ENCODE measurements at places on chromosomes 16 and 17.

- no peak for DNase-seq
Measured at GRCh38 chr17:77308861-77309726, 168.3 kb downstream of the SEC14L1 start.

DNA sequence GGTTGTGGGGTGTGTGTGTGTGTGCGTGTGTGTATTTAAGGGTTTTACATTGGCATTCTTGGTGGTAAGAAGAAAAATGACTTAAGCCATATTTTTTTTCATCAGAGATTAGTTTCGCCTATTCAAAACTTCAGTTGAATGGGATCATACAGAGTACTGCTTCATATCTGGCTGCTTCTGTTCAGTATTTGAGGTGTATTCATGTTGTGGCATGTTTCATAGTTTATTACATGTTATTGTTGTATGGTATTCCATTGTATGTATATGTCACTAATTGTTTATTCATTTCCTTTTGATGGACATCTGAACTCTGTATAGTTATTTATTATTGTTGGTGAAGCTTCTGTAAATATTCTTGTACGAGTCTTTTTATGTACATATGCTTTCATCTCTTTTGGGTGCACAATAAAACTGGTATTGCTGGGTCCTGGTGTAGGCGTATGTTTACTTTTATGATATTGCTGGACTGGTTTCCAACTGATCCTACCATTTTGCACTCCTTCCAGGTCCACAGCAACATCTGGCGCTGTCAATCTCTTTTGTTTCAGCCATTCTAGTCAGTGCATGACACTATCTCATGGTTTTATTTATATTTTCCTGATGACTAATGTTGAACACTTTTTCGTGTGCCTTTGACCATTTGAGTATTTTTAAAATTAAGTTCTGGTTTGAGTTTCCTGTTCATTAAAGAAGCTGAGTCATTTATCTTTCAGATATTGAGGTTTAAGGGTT lies 77.4 kb upstream of the MAF start:
- peak; percentile 6 for DNase-seq

- no peak for DNase-seq
Measured at GRCh38 chr16:31476303-31477219, 4.6 kb downstream of the TGFB1I1 start.

GRCh38 chr16:22337849-22338635 lies 36.4 kb downstream of the CDR2 start:
- no peak for DNase-seq

- DNase-seq, result no peak
Measured at GRCh38 chr16:50834701-50835100, 92.8 kb downstream of the CYLD start.

DNA sequence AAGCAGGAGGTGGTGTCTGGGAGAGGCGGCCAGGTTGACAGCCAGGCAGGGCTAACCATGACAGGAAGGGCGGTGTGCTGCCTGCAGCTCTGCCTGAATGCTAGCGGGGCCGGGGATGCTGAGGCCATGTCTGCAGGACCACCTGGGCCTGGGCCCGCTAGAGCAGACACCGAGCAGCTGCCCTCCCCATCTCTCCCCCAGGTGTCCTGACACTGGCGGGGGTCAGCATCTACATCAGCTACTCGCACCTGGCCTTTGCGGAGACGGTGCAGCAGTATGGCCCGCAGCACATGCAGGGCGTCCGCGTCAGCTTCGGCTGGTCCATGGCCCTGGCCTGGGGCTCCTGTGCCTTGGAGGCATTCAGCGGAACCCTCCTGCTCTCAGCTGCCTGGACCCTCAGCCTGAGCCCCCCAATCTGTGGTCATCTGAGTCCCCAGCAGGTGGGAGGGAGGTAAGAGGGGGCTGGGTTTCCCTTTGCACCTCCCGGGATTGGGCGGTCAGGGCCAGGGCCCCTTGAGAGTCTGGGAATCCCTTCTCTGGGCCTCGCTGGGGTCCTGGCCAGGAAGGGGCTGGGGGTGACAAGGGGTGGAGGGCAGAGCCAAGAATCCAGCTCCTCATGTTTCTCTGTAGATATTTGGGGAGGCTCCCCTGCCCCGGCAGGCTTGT lies 7.5 kb downstream of the TMEM235 start:
- no peak for DNase-seq

GRCh38 chr16:24815021-24815420 lies 30.7 kb upstream of the SLC5A11 start:
- no peak for DNase-seq

DNA sequence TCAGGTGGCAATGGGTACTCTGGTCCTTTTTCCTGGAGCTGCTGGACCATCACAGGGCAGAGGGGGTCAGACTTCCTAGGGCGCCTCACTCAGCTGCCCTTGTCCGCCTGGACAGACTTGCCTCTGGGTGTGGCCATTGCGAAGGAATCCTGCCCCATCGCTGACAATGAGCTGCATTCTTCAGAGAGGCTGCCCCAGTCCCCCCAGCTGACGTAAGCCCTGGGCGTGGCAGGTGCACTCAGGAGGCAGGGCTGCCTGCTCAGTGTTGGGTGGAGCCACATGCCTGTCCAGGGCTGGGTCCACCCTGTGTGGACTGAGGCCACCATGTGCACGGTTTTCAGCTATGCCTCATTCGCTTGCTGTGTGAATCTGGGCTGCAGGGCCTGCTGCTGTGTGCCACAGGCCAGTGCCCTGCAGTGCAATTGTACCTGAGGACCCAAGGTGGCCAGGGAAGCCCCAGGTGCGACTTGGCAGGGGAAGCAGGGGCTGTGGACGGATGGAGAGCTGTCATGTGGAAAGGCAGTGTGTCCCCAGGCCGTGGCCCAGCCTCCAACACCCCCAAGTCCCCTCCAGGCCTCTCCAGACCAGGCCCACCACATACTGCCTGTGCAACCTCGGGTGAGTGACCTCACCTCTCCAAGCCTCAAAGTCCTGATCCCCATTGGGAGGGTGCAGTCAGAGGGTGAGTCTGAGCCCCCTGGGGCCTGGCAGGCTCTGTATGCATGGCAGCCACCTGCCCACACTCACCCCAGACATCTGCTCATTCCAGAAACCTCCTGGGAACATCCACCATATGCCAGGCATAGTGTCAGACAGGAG lies 14.0 kb upstream of the MPRIP start:
- DNase-seq, result peak; percentile 17

GRCh38 chr17:74493331-74493833 lies 26.9 kb downstream of the CD300A start:
- DNase-seq, result peak; percentile 28

- no peak for DNase-seq
Measured at GRCh38 chr17:2247005-2247404, 56.6 kb downstream of the SMG6 start.

GRCh38 chr17:73902416-73903181 lies 258.4 kb upstream of the SDK2 start:
- no peak for DNase-seq

GRCh38 chr16:63239065-63239570 lies 1202.9 kb upstream of the CDH8 start:
- DNase-seq, result no peak

DNA sequence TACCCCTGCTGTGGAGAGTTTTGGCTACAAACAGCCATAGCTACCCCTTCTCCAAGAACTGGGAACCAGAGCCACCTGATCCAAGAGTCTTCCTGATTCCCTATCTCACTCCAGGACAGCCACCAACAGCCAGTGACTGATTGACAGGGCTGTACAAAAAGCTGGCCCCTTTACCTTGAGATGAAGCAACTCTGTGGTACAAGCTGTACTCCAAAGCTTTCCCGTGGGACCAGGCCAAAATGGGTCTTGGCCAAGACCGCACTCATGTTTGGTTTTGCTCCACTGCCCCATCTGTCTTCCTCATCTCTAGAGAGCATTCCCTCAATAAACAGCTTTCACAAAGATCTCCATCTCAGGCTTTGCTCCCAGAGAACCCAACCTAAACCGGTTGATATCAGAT lies 43.6 kb downstream of the RNF157 start:
- no peak for DNase-seq

DNA sequence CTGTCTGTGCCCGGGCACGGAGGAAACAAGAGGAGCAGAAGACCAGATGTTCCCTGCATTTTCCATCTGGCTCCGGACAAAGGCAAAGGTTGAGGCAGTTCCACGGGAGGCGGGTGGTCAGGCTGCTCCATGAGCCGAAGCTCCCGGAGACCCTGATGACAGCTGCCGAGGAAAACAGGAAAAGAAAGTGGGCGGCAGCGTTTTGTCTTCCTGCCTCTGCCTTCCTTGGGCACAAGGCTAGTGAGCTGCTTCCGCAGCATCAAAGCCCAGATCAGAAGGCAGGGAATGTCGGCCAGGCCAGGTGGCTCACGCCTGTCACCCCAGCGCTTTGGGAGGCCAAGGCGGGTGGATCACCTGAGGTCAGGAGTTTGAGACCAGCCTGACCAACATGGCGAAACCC lies 16.2 kb downstream of the SLC43A2 start:
- DNase-seq, result no peak

GRCh38 chr17:49634485-49634860 lies 43.4 kb downstream of the SPOP start:
- DNase-seq, result no peak

DNA sequence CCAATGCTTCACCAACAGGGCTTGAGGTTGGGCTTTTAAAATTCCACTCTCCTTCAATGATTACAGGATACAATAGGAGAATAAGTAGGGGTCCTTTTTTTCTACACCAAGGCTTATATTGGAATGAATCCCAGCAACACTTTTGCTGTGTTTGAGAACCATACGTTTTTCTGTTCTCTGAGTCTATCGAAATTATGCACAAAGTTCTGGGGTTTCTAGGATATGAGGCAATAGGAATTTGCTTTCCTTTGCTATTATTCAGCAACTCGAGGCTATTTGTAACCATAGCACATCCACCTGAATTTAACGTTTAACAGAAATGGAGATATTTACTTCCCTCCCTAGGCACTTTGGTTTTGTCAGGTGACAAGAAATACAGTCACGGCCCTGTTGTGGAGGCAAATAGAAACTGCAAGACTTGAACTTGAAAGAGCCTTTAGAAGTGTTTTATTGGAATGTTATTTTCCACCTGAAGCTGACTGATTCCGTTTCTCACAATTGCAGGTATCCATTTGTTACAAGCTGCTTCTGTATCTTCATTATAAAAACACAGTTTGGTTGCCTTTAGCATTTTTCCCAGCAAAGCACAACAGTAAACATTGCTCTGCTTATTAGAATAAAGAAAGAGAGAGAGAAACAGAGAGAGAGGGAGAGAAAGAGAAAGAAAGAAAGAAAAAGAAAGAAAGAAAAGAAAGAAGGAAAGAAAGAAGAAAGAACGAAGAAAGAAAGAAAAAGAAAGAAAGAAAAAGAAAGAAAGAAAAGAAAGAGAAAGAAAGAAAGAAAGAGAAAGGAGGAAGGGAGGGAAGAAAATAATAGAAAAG lies 109.6 kb downstream of the HS3ST3A1 start:
- DNase-seq, result no peak

- DNase-seq, result no peak
Measured at GRCh38 chr17:36578671-36579070, 13.0 kb upstream of the DHRS11 start.

GRCh38 chr17:676060-676700 lies 38.5 kb downstream of the VPS53 start:
- no peak for DNase-seq

- DNase-seq, result no peak
Measured at GRCh38 chr16:72944757-72945485, 103.0 kb downstream of the ZFHX3 start.

DNA sequence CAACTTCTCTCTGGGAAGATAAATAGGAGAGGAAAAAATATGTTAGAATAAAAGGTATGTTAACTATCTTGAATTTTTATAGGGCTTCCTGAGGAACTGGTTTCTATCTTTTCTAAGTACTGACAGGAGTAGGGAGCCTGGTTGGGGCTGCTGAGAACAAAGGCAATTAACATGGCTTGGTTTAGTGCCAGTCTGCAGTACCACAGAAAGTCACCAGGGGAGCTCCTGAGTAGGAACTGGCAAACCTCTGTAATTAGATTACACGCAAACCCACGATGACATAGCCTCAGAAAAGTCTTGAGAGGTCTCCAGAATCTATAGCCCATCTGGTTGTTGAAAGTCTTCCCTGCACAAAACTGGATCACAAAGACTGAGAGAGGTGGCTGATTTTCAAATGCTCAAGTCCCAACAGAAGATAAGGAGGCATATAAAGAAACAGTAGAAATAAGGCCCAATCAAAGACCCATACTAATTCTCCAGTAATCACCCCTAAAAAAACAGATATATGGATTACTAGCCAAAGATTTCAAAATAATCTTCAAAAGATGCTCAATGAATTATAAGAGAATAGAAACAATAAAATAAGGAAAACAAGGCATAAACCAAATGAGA lies 11.7 kb upstream of the CNTNAP4 start:
- no peak for DNase-seq

GRCh38 chr17:29089601-29090044 lies 46.7 kb downstream of the PIPOX start:
- DNase-seq, result no peak

DNA sequence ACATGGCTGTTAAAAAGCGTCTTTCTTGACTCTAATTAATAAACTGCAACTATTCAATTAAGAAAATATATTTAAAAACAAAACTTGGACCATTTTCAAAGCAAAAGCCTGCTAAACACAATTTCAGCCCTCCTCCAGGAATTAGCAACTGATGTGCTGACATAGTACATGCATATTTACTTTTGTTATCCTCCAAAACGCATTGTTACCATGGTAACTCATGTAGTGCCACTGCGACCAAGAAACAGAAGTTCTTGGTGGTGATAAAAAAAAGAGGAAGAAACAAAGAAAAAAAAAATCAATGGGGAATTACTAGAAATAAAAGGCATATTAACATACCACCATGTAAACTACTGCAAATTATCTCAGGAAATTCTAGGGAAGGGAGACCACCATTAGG lies 793.4 kb upstream of the CDH8 start:
- peak; percentile 5 for DNase-seq

- DNase-seq, result no peak
Measured at GRCh38 chr17:31492880-31493655, 101.6 kb downstream of the RAB11FIP4 start.

- no peak for DNase-seq
Measured at GRCh38 chr17:82627405-82627804, 20.8 kb downstream of the WDR45B start.

- no peak for DNase-seq
Measured at GRCh38 chr17:37137906-37138514, 189.3 kb downstream of the AATF start.
